ENCODE measurements at places on chromosomes 13 and 19. TPM values are rescaled to one million over a fixed set of nuclear protein-coding genes. Genes with fewer than 3 reads are reported as not detected.

The RFXAP gene
- polyA plus RNA-seq = 3.6 TPM

The F10 gene
- 3.5 TPM for polyA plus RNA-seq

The CNN1 gene
- 62.8 TPM for polyA plus RNA-seq

The UBE2L5 gene
- polyA plus RNA-seq = not detected

The PSPN gene
- polyA plus RNA-seq = 1.0 TPM

The DBP gene
- polyA plus RNA-seq = 7.5 TPM

The RASGRP4 gene
- 3.1 TPM for polyA plus RNA-seq

The CEACAM20 gene
- polyA plus RNA-seq = not detected

The CCL25 gene
- polyA plus RNA-seq = 0.46 TPM

The CYP4F2 gene
- polyA plus RNA-seq = not detected

The ZNF714 gene
- polyA plus RNA-seq = 12.0 TPM

The SIGLEC14 gene
- not detected for polyA plus RNA-seq

The SELENOW gene
- 709 TPM for polyA plus RNA-seq

The PCSK4 gene
- 18.3 TPM for polyA plus RNA-seq

The ATXN8OS gene
- polyA plus RNA-seq = not detected

The KIR3DL2 gene
- polyA plus RNA-seq = not detected

The TSSK6 gene
- 12.1 TPM for polyA plus RNA-seq

The COX7A1 gene
- 0.60 TPM for polyA plus RNA-seq

The PSG11 gene
- polyA plus RNA-seq = not detected

Data from H1 (cell line).